ENCODE measurements at places on chromosomes 6 and 20.
A peak's percentile ranks its signal among the peaks of the same experiment; 100 is the strongest.

DNA sequence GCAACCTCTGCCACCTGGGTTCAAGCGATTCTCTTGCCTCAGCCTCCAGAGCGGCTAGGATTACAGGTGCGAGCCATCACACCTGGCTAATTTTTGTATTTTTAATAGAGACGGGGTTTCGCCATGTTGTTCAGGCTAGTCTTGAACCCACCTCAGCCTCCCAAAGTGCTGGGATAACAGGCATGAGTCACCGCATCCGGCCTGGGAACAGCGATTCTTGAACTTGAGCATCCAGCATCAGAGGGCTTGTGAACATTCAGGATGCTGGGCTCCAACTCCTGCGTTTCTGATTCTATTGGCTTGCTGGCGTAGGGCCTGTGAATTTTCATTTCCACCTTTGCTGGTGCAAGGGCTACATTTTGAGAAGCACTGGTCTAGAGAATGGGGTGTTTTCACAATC is 24.5 kb upstream of the PIM1 start:
- DNase-seq: no peak

DNA sequence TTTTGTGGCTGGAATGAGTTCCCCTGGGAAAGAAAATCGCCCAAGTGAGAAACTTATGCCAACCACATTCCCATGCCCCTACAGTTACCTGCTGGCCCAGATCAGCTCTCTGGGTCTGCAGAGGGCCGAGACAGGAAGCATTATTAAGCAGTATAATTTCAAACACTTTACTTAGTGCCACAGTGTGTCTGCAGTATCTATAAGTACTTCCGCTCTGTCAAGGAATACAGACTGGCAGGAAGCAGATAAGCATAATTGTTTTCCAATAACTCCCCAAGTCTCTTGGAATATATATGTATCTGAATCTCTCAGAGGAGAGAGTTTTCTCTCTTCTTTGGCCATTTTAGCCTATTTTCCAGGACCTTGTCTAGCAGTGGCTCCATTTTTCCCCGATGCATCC is 24.9 kb downstream of the SAYSD1 start:
- DNase-seq: no peak

DNA sequence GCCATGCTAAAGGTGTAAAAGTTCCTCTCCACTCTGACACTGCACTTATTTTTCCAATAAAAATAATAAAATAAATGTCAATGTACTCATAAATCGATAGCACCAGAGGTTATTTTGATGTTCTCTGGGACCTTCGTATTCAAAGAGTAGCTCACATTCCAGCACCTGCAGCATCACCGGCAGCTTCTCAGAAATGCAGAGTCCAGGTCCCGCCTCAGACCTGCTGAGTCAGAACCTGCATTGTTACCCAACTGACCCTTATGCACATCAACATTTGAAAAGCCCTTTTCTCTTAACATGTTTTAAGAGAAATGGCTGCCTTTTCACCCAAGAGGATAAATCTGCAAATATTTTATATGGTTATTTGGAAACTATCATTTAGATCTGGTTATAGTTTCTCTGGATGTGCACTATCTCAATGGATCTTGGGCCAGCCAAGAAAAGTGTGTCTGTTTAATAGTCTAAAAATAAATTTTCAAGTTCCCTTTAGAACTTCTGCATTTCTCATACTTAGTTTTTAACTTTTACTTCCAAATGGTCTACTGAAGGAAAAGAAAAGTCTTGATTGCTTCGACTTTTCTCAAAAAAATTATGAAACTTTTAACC is 216.2 kb upstream of the PRDM1 start:
- DNase-seq: no peak

DNA sequence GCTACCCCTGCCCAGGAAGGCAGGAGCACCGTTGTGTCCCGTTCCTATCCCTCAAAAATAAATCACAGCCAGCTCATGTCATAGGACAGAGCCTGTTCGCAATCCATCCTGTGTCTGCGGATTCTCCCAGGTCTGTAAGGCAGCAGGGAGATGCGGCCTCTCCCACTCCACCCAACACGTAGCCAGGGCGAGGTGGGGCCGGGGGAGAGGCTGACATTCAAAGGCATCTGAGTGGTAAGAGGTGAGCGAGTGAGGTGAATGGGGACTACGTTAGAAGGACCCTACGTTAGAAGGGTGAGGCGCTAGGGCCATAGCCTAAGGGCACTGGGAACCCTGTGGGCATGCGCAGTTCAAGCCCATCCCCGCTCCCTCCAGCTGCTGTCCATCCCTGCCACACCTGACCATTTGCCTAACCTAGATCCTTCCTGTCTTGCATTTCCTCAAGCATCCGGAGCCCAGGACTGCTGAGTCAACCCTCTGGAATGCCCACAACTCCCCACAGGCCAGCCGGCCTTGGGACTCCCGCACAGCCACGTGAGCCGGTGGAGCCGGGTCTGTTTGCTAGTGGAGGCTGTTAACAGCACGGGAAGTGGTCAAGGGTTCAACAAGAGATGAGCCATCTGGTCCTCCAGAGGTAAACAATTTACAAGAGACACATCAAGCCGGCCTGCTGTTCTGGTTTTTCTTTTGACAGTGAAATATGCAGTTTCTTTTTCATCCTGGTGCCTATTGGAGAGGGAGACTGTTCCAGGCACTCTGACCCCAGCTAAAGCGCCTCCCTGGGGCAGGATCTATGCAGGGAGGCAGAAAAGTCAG is 45.9 kb downstream of the RIPOR3 start:
- no peak for DNase-seq

DNA sequence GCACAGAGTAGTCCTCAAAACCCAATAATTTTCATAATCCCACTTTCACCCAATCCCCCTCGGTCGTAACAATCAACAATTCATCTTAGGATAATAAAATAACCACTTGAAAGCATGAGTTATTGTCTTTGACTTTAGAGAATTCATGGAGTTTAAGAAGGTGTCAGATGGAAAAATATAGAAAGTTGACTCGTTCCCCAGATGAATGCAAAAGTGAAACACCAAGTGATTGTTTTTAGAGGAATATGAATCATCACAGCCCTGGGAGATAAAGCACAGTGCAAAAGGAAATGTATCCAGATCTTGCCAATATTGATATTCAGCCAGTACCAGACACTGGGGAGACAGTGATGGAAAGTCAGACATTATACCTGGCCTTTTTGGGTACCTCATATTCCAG is 860.5 kb downstream of the DHX35 start:
- DNase-seq: no peak

GRCh38 chr6:13302291-13302690 is 26.0 kb downstream of the TBC1D7 start:
- peak; percentile 46 for DNase-seq

Measured in substantia nigra (tissue), 51 donors.